ENCODE measurements at places on chromosomes 11 and 22.

DNA sequence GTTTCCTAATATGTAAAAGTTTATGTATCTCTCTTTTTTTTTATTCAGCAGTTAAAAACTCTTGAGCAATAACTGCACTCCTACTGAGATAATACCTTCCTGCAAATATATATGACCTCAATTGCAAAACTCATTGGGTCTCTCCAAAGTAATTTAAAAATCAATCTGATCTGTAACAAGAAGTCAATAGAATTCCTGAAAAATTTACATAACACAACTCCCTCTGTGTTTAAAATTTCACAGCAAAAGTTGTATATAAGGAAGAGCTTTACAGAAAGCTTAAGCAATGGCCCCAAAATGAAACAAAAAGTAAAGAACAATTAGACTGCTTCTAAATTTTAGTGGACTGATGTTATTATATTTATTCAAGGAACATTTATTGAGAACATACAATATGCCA is 313.4 kb downstream of the DLG2 start:
- no peak for DNase-seq

DNA sequence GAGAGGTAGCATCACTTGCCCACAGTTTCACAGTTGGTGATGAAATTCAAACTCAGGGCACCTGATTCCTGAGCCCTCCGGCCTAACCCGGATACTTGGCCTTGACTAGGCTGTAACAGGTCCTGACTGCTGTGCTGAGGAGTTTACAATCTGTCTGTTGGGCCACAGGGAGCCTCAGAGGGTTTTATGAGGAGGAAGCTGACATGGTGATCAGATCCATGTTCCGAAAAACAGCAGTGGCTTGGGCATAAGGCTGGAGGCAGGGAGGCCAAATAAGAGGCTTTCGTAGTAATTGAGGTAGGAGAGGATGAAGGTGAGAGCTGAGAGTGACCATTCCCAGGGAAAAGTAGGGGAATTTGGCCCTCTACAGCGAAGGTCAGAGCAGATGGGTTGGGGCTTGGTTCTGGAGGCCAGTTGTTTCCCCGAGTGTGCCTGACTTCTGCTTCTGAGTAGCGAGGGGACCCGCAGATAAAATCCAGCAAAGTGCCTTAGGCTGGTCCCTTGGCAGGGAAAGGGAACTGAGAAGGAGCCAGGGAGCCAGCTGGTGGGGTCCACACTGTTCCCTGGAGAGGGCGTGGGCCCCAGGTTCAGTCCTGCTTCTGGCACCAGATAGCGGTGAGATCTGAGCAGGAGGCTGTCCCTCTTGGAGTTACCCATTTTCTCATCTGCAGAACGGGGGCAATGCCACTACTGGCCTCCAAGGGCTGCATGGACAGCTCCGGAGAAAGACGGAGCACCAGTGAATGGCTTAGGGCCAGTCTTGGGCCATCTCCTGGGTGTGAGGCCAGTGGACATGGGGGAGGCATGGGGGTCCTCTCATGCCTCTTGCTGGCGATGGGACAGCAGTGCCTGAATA is 6.5 kb downstream of the PRDM11 start:
- no peak for DNase-seq

DNA sequence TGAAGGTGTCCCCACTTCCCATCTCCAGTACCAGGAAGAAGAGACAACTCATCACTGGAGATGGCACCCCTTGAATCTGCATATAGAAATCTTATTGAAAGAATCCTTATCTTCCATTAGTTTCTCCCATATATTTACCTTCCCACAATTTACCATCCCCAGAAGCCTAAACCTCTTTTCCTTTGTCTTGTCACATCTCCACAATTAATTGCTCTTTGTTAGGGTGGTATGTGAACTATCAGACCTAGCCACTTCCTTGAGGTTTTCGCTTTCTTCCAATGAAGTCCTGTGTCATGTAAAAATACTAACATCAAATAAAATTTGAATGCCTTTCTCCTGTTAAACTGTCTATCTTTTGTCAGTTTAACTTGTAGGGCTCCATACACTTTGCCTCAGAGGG is 37.9 kb downstream of the FAM227A start:
- DNase-seq: no peak

DNA sequence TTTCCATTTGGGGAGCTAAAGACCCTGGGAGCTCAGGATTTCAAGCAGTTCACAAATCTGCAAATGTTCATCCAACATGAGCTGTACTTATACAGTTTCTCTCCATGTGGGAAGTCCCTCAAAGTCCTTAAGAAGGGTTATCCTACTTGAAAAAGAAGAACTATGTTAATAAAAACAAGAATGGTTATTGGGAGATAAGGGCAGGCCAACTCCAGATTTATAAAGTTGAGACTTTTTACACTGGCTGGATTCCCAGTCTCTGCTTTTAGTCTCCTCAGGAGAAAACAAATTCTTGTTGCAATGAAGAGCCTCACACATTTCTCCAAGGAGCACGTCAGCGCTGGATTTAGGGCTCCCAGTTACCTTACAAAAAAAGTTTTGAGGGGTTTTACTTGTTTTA is 34.2 kb upstream of the CTTN start:
- DNase-seq: no peak

DNA sequence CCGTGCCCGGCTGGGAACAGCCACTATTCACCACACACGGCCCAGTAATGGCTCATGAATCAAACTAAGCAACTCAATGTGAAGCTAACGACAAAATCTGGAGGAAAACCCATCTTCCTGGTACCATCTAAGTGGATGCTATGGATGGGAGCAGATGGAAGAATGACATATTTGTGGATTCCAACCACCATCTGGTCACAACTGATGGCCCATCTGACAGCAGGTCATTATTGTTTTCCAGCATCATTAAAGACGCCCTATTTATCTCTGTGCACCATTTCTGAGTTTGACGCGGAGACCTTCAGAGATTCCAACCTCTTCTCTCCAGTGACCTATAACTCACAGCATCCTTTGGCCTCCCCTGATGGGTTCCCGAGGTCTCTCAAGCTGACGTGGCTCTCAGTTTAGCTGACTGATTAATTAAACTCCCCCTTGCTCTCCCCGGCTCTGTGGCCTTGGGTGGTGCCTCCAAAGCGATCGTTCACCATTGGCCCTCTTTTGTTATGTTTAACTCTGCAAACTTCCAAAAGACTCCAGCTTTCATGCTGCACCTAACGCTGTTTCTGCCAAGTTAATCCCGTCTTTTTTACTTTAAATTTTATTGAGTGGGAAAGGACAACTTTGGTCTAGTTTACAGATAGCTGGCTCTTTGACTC is 1514.4 kb downstream of the BRD1 start:
- no peak for DNase-seq

DNA sequence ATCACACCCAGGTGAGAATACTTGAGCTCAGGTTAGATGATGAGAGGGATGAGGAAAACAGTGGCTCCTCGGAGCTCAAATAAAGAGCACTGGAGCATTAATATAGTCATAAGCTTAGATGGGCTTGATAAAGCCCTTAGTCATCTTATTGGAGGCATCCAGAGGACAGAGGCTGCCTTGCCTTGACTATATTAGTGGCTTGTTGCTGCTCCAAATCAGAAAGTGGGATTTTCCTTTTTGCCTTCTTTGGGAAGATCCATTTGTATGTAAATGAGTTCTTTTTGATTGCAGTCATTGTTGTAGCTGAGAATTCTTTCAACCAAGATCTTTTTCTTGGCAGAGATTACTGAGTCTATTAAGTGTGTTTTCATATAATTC is 18.9 kb downstream of the ADM start:
- no peak for DNase-seq

DNA sequence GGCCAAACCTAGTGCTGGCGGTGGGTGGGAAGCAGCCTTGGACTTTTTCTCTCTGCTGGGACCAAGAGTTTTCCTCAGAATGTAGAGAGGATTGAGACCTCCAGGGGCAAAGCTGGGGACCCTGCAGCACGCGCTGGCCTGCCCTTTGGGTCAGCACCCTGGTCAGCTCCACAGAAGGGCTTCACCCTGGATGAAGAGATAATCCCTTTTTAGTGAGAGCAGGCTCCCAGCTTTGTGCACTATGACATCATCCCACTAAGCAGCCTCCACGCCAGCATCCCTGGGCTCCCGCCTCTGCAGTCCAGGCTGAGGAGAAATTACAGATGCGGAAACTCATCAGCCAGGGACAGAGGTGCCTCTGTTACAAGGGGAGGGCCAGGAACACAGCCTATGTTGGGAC is 23.5 kb downstream of the DRICH1 start:
- DNase-seq: no peak

- no peak for DNase-seq
These were observed 104.6 kb downstream of the SIK3 start for GRCh38 chr11:116993599-116993998.

DNA sequence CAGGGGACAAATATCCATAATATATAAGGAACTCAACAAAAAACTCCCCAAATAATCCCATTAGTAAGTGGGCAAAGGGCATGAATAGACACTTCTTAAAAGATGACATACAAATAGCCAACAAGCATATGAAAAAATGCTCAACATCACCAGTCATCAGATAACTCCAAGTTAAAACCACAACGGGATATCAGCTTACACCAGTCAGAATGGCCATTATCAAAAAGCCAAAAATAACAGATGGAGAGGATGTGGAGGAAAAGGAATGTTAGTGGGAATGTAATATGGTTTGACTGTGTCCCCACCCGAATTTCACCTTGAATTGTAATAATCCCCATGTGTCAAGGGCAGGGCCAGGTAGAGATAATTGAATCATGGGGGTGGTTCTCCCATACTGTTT is 350.1 kb downstream of the GUCY1A2 start:
- no peak for DNase-seq

Measured in skeletal muscle cell (primary cell).